ENCODE measurements at places on chromosomes 12 and 14.

- DNase-seq, result no peak
Observed at GRCh38 chr12:10557766-10558165, 52.1 kb downstream of the EIF2S3B start.

GRCh38 chr14:95156161-95157047 is 925 bp downstream of the DICER1 start:
- peak; percentile 50 for DNase-seq

- DNase-seq, result no peak
Observed at GRCh38 chr12:106527356-106527755, 55.4 kb upstream of the RFX4 start.

DNA sequence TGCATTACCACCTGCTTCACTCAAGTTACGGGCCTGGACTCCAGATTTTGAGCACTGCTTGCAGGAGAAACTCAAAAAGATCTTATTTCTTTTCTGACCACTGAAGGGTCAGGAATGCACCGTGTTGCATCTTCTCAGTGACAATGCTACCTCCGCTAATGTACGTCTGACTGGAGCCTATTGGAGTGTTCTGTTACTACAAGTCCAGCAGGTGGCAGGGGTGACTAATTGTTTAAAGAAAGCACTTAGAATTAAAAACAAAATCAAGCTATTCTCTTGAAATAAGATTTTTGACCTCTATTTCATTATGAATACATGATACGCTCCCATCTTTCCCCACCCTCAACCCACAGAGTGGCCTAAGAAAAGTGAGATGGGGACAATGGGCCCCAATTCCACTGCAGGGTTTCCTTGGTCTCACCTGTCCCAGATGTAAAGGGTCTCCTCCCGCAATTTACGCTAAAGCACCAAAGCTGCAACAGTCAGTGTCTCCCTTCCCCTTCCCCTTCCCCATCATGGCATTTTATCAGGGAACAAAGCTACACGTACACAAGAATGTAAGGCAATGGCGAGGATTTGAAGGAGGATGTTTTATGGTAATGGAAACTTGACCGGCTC is 2.2 kb downstream of the TBPL2 start:
- no peak for DNase-seq

DNA sequence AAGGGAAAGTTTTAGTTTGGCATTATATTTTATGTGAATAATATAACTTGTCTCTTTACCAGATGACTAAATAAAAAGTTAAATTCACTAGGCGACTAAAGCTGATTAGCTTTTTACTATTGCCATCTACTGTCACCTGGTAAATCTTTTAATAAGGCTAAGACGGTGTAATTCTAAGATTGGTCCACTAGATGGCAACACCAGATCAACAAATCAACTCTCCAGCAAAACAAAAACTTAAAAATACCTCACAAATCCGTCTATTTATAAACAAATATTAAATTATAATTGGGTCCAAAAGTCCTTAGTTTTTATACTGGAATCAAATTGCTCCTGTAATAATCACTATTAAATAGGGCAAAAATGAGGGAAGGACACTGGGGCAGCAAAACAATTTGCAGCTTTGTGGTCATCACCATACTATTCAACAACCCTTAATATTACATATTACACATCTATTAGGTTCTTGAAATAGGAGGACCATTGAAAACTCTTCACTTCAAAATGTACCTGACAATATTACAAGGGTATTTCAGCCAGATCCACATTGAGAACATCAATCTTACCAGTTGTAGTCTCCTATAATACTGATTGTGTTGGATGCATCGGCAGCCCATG is 47.9 kb downstream of the GALC start:
- no peak for DNase-seq

- DNase-seq, result no peak
Observed at GRCh38 chr14:102878970-102879460, 43.4 kb upstream of the AMN start.

DNA sequence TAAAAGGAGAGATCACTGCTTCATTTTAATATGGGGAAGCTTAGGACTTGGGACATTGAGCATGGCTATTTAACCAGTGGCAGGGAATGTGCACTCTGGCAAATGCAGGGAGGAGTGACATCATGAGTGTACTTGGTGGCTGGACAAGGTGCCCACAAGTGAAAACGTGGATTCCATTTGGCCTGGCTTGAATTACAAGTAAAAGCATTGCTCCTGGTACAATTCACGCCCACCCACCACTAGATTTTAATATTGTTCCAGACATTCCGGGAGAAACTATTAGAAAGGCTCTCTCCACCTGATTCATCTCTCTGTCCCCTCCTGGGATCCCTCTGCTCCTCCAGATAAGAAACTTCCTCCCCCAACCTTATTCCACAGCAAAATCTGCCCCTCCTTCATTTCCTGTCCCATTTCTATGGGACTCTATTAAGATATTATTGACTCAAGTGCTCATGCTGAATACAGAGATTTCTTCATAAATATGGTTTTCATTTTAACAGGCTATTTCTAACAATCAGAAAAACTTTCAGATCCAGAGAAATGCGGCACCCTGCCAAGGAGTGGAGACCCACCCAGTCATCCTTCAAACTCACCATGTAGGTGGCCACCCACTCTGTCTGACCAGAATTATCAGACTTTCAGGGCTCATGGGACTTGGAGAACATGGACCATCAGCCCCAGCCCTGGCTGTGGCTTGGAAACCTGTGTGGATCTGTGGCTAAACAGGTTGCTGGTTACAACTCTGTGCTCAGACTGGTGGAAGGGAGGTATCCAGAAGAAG is 43.2 kb downstream of the SSPN start:
- no peak for DNase-seq

GRCh38 chr12:50506753-50507473 is 2.1 kb downstream of the DIP2B start:
- DNase-seq, result no peak

GRCh38 chr12:4477129-4477528 is 31.5 kb upstream of the FGF6 start:
- no peak for DNase-seq

GRCh38 chr12:100827901-100828520 is 33.4 kb downstream of the ANO4 start:
- DNase-seq, result no peak

- DNase-seq, result no peak
Observed at GRCh38 chr14:59465316-59466135, at the start of gene GPR135. GPR135 (minus strand) TSS chr14:59465380; CDS start chr14:59465226, 154 bp downstream.

- DNase-seq, result no peak
Observed at GRCh38 chr12:805022-805632, 52.7 kb downstream of the WNK1 start.

GRCh38 chr12:10939163-10939562 is at the start of gene TAS2R14:
TAS2R14 (minus strand) TSS chr12:10939263; CDS start chr12:10939207, 56 bp downstream.
- DNase-seq, result no peak

DNA sequence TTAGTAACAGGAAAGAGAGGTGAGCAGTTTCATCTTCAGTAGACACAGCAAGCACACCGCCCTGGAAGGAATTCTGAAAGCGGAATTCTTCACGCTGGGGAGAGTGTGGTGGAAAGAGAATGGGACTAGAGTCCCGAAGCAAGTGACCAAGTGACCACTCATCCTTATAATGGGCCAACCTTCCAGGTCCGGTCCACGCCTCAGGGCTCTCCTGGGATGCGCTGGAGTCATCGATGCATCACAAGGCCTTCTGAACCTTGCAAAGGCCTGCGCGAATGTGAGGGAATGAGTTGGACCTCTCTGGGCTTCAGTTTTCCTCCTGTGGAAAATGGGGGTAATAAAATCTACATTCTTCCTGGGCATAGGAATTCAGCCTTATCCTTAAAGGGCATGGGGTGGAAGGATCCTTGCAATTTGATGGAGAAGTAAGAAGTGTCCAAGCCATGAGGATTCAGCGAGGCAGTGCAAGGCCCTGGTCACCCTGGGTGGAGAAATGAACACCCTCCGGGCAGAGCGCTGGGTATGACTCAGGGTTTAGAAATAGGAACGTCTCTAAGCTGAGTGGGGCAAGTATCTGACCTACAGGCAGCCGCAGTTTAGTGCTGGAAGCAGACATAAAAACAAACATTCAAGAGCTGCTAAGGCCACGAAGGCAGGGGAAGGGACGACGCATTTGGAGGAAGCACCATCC is 97.7 kb downstream of the SETD3 start:
- no peak for DNase-seq

DNA sequence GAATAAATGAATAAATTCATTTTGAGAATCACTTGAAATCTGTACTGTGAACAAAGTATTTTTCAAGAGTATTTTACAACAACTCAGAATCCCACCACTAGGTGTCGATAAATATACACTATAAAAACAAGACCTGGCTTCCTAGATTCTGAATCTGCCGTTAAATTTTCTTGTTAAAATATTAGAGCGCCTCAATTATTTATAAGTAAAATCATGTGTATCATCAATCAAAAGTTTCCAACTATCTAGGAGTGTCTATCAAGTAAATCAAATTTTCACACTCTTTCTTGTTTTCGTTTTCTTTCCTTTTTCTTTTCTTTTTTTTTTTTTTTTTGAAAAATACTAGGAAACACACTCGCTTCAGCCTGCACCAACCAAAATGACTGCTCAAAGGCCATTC is 179.2 kb upstream of the DCN start:
- DNase-seq, result no peak

GRCh38 chr12:13233830-13234641 is 37.5 kb downstream of the EMP1 start:
- DNase-seq, result peak; percentile 25

- DNase-seq, result peak; percentile 41
Observed at GRCh38 chr14:105168979-105169507, 467 bp upstream of the JAG2 start.

- no peak for DNase-seq
Observed at GRCh38 chr12:78186670-78187069, 356.0 kb downstream of the NAV3 start.

DNA sequence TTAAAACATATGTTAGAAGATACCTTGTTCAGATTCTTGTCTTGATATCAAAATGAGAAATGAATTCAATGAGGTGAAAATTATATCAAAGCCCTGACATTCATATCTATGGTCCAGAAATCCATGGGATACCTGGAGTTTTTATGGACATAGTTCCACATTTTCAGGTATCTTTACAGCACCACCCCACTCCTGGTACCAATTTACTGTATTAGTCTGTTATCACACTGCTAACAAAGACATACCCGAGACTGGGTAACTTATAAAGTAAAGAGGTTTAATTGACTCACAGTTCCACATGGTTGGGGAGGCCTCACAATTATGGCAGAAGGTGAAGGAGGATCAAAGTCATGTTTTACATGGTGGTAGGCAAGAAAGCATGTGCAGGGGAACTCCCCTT is 361.5 kb downstream of the PRKD1 start:
- no peak for DNase-seq

GRCh38 chr12:17928708-17929366 is 161.2 kb downstream of the RERGL start:
- DNase-seq, result no peak

DNA sequence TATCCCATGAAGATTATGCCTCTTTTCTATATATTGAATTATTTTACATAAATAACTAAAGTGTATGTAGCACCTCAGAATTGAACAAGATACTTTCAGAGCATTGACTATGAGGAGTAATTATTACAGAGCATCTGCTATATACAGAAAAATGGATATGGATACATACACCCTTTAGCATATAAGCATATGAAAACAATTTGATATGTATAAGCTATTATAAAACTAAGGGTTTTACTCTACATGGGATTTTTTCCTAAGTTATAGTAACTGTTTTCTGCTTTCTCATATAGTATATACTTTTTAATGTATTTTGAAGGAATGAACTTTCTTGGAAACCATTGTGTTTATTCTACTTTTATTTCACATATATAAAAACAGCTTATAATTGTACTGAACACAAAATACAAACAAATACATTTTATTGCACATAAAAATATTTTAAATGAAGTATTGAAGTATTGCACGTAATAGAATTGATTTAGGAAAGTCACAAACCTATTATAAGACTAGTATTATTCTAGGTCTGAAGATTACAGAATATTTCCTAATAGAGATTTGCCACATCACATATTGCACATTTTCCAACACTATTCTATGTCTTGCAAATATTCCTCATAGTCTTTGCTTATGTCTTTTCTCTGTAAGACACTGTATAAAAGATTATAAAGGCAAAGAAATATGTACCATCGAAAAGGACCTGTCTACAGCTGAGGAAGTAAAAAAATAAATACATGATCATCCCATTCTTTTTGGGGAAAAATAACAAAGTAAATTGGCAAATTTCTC is 8.4 kb downstream of the CD69 start:
- no peak for DNase-seq

DNA sequence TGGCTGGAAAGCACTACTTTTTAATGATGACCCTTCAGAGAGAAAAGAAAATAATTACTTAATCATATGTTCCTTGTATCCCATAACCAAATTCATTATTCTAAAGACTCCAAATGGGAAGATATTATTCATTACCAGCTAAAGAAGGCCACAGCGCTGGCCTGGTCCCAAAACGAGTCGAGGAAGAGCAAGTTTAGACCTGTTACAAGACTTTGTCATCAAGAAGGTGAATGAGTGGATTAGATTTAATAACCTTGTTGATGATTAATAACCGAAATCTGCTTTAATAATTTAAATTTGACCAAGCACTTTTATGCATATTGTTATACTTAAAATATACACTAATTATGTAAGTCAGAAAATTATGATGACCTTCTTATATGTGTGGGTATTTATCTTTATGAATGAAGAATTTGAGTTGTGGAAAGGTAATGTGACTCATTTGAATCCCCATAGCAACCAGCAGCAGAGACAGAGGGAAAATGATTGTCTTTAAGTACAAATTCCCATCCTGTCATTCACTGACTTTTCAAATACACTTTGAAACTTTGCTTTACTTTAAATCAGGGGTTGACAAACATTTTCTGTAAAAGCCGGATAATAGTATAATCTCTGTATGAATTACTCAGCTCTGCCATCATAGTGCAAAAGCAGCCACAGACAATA is 200.3 kb upstream of the NPAS3 start:
- no peak for DNase-seq

- DNase-seq, result peak; percentile 81
Observed at GRCh38 chr12:131105736-131106348, 152.1 kb downstream of the ADGRD1 start.

- no peak for DNase-seq
Observed at GRCh38 chr12:66331814-66332213, 29.5 kb downstream of the HELB start.

- no peak for DNase-seq
Observed at GRCh38 chr14:32019276-32019675, 57.8 kb upstream of the ARHGAP5 start.

- no peak for DNase-seq
Observed at GRCh38 chr12:123094349-123095077, 56.4 kb downstream of the PITPNM2 start.

GRCh38 chr12:49330631-49331379 is 6.2 kb downstream of the C1QL4 start:
- DNase-seq, result no peak

DNA sequence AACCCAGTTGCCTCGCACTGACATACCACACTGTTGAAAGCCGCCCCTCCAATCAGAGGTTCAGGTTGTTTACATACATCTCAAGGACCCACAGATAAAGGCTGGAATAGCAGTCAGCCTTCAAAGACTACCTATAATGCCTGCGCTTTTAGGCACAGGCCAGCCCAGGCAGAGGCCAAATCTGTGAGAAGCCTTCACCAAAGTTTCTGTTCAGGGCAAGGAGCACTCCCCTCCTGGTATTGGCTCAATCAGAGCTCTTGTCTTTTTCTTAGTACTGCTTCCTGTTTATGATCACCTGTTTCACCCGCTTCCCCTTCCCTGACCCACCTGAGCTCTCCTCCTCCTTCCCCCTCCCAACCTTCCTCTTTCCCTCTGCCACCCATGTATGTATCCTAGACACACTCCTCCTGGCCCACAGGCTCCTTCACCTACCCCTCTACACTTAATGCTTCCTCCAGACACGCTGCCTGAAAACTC is 34.8 kb downstream of the DUSP16 start:
- DNase-seq, result no peak

- DNase-seq, result no peak
Observed at GRCh38 chr14:24789378-24789884, 155.4 kb upstream of the GZMB start.

GRCh38 chr14:104086661-104087461 is 1.4 kb downstream of the ASPG start:
- DNase-seq, result peak; percentile 4

All from activated CD4-positive, alpha-beta memory T cell treated with anti-CD3 and anti-CD28 coated beads for 36 hours (primary cell).